ENCODE measurements at places on chromosomes 2 and 18. TPM values are rescaled to one million over a fixed set of nuclear protein-coding genes. Genes with fewer than 3 reads are reported as not detected.

The FSHR gene
- polyA plus RNA-seq = not detected

The MGAT4A gene
- not detected for polyA plus RNA-seq

The LYPD6B gene
- polyA plus RNA-seq = 19.1 TPM

The NEB gene
- under 0.01 TPM for polyA plus RNA-seq

The YPEL5 gene
- 141 TPM for polyA plus RNA-seq

The MAB21L4 gene
- polyA plus RNA-seq = not detected

DNA sequence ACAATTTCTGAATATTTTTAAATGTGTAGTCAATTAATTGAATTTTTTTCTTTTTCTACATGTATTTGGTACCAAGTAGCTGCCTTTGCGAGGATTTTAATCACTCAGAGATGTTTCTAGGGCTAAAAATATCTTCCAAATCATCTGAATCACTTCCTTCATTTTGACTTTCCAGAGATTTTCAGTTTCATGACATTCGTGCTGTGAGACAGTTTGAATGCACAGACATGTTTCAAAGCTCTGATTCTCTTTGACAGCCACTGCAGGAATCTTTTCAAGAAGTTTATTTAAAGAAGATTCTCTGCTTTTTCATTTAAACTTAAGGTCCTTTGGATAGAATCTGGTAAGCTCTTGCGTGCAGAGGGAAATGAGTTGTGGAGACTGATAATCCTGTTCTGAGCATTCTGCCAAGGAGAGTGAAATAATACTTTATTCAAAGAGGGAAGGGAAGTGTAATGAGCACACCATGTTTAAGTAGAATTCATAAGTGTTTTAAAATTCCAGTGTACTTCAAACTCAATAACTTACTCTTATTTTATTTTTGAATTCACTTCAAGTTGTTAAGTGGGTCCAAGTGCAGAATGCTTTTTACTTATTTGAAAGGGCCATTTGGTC, 9.7 kb downstream of the CYBRD1 start:
- no peak for DNase-seq

GRCh38 chr2:149650006-149650405, 62.4 kb upstream of the MMADHC start:
- DNase-seq = no peak

- DNase-seq = no peak
Measured at GRCh38 chr2:229083606-229084340, 187.3 kb downstream of the PID1 start.

DNA sequence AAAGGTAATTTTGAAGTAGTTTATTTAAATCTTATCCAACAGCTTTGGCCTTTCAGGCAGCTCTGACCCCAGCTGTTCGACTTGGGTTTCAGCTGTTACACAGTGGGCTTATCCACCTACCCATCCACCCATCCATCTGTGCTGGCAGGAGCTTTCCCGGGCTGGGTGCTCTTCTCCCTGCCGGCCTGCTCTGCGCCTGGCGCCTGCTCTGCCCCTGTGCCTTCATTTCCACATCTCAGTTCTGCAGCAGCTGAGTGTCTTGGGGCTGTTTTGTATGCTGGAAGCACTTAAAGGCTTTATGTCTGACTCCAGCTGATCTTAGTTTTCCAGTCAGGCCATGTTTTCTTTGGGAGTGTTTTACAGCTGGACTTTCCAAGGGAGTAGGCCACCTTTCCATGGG, 24.2 kb downstream of the LDLRAD4 start:
- no peak for DNase-seq

- DNase-seq = no peak
Measured at GRCh38 chr2:85541753-85542457, 2.9 kb downstream of the MAT2A start.

GRCh38 chr2:230922951-230923717, 1.9 kb downstream of the GPR55 start:
- DNase-seq = no peak

DNA sequence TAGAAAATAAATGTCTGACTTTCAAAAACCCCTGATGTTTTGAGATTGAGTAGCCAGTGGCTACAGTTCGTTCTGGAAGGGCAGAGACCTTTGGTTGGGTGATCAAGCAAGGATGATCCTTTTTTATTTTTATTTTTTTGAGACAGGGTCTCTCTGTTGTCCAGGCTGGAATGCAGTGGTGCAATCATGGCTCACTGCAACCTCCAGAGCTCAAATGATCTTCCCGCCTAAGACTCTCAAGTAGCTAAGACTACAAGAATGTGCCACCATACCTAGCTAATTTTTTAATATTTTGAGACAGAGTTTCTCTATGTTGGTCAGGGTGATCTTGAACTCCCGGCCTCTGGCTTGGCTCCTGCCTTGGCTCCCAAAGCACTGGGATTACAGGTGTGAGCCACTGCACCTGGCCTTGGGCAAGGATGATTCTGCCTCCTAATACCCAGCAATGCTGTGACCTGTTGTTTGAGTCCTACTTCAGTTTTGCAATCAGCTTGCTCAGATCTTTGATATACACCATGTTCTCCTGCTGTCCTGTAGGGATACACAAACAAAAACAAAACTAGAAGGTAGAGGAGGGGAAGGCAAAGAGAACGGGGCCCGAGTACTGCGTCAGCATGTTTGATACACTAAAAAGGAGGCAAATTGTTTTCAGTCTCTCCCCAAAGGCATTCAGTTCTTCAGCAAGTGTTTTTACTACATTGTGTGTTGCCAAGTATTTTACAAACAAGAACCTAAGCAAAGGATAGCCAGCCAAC, 59.2 kb upstream of the LYPD6B start:
- DNase-seq = no peak

DNA sequence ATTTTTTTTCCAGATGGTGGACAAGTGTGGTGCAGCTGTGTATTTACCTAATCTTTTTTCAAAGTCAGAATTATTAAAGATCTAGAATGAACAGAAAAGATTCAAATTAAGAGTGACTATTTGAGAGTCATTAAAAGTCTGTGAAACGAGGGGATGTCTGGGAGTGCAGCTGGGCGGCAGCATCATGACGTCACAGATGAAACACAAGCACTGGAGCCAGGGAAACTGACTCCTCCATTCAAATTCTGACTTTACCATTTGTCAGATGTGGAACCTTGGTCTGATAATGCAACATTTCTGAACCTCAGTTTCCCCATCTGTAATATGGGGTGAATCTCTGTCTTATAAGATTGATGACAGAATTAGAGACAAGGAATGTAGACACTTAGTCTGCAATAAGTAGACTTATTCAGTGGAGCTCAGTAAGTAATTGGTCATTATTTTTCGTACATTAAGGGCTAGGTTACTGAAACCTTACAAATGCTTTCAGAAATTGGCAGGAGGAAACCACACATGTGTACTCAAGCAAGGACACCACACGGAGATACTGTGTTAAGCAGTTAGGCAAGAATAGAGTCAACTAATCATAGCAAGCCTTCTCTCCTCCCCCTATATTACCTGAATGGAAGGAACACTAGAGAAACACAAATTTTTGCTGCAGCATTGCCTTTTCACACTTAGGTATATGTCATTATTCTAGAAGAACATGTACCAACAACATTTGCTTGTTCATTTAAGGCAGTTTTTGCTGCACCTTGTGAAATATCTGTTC, 27.8 kb upstream of the CXXC1 start:
- no peak for DNase-seq

DNA sequence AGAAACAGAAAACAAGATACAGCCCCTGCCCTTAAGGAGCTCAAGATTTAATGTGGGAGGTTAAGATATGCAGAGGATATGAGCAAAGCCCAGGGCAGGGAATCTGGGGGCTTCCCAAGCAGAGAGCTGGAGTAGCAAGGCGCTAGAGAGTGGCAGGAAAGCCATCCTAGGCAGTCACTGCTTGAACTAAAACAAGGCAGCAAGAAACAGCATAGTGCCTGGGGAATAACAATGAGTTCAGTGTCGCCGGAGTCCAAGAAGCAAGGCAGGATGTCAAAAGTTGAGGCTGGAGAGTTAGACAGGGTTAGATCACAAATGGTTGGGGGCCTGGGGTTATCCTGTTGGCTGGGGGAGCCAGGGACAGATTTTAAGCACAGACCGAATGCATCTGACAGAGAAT, 24.6 kb downstream of the CDH2 start:
- DNase-seq = no peak

DNA sequence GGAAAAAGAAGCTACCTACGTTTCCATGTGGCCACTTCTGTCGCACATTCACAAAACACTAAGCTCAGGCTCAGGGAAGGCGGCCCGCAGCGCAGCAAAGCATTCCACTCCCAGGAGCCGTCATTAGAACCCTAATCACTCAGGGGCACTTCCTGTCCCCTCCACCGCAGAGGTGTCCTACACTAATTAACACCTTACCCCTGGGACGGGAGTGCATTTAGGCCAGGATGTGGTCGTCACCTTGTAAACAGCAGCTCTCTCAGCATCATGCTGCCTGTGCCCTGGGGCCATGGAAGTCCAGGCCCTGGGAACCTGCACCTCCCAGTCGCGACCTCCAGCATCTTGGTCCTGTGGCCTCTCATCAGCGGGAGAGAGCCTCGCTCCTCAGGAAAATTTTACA, 359.8 kb upstream of the SALL3 start:
- DNase-seq = no peak

DNA sequence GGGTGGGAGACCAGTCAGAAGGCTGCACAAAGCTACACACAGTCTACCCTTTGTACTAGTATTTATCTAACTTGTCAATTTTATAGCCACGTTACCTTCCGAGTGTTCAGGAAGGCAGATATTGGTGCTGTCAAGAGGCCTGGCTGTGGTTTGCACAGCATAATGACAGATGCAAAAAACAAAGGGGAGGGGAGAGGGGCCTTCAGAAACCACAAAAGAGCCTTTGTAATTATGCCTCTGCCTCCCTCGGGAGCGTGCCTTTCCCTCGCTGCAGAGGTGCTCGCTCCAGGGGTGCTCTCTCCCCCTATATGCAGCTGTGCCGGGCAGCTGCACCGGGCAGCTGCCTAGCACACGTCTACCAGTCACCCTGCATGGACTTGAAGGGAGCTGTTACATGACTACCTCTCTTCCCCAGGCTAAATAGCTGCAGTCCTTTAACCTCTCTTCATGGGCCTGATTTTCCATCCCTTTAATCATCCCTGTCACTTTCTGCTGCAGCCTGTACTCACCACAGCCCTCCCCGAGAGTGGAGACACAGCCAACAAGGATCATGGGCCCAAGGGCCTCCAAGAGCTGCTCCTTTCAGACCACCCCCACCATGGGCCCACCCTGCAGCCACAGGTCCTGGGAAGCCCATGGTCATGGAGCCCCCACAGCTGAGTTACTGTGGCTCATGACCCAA, 168.4 kb upstream of the PKDCC start:
- DNase-seq = no peak

DNA sequence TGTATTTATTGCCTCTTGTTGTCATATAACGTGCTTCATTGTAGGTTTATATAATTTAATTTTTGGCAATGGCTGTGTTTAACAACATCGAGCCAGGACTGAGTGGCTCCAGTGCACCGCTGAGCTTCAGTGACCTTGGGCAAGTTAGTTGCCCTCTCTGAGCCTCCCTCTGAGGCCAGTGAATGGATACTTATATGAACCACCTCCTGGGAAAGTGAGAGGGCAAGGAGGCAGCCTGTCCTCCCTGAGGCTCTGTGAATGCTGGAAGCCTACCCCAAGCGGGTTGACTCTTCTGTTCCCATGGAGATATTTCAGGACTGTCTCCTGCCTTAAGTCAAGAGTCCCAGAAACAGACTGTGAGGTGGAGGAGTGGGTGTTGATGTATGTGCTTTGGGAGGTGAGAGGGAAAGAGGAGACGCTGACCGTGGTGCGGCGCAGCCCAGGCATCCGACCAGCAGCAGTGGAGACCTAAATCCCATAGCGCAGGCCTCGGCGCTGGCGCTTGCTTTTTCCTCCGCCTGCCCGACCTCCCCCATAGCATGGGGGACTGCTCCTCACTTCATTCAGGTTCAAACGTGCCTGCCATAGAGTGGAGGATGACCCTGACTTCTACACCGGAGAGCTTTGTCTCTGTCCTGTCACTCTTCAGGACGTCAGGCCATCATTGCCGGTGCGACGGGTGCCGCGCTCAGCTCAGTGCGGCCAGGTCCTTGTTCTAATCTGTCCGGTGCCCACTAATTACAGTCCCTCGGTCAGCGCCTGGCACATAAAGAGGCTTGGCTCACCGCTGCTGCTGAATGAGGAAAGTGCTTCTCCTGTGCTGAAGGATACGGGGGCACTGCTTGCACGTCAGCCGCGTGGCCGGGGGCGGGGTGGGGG, 167.3 kb upstream of the HS6ST1 start:
- no peak for DNase-seq

DNA sequence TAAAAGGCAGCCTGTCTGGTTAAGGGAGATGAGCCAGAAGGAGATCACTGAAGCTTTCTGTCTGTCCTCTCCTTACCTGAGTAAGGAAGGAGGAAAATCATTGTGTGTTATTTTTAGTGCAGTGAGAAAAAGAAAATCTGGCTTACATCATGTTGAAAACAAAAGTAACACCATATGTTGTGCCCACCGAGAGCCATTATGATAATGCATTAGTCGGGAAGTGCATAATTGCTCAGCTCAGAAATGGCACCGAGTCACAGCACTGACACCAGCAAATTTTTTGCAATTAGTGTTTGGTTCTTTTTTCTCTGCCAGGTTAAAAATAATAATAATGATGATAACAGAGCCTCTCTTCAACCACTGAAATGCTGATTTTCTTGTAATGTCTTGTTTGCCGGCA, 46.6 kb downstream of the HNMT start:
- DNase-seq = no peak

DNA sequence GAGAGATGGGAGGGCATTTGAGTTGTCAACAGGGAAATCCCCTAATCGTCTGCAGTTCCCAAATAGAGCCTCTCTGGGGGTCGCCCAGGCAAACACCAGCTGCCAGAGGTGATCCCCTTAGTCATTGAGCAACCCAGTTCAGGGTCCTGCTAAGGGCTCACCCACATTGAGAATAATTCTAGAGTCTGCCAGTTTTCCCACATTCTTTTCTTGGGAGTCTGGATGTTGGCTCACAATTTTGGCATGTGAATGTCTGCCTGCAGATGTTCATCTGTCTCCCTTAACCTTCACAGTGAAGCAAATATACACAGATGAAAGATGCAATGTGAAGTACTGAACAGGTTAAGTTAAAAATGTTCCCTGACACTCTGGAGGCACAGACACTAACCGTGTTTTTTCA, 11.4 kb upstream of the SMIM21 start:
- DNase-seq = no peak

DNA sequence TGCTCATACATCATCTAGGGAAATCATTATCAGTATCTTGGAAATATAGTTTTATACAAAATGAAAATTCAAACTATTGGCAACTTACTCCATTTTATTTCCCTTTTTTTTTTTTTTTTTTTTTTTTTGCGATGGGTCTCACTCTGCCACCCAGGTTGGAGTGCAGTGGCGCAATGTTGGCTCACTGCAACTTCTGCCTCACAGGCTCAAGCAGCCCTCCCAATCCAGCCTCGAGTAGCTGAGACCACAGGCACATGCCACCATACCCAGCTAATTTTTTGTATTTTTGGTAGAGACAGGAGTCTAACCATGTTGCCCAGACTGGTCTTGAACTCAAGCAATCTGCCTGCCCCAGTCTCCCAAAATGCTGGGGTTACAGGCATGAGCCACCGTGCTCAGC, 29.0 kb downstream of the OLA1 start:
- DNase-seq = no peak

GRCh38 chr2:182650704-182651103, 65.4 kb upstream of the DNAJC10 start:
- peak; percentile 27 for DNase-seq

GRCh38 chr2:88855620-88856408, 164.3 kb downstream of the RPIA start:
- DNase-seq = no peak

Data from BJ (cell line).